Stimulated activated naive CD4-positive, alpha-beta T cell treated with Interleukin-2 at 50 U/mL for 16 hours (primary cell): ENCODE measurements at places on chromosomes 6 and 20.

- no peak for DNase-seq
These were observed 38.4 kb downstream of the AKAP7 start for GRCh38 chr6:131173680-131174079.

DNA sequence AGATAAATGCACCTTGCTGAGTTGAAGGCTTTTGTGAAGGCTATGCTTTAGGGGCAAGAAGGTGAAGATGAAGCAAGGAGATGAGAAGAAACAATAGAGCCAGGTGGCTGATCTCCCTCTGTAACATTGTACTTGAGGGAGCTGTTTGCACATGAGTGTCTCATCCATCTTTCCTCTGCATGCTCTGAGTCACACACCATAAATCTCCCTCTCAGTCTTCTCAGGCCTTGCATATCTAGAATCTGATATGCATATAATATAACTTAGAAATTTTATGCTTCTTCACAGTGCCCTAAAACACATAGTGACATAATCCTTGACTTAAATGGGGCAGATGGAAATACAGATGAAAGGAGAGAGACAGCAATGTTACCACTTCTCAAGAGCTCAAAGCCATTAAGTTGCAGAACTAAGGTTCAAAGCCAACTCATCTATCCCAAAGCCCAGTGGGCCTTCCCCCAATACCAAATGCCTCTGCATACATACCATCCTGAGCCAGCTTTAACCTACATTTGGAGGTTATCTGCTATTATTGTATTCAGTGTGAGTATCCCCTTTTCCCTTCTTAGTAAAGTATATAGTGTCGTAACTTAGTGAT is 62.4 kb upstream of the STXBP5 start:
- DNase-seq, result no peak

DNA sequence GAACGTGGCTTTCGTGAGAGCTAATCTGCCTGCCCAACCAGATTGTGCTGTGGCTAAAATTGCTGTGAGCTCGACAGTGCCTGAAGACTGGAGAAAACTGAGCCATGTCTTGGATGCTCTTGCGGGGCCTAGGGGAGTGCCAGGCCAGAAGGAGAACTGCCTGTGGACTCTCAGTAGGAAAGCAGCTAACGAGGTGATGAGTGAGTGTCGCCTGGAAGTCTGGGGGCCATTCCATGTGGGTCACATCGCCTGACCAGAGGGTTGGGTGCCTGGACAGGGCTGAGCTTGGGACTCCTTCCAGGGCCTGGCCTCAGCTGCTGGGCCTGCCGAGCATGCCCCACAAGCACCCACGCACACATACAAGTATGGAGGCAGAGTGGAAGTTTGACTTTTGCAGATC is 166.5 kb downstream of the VEGFA start:
- DNase-seq, result no peak

DNA sequence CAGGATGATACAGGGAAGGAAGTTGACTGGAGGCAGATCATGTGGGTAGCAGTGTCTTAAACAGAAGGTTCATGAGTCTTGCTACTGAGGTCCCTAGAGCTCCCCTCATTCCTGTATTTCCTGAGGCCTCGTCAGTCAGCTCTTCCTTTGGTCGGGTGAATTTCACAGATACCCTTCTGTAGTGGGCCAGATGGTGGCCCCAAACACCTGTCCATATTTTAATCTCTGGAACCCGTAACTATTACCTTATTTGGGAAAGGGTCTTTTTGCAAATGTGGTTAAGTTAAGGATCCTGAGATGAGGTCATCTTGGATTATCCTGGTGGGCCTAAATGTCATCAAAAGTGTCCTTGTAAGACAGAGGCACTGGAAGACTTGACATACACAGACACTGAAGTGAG is 9.6 kb downstream of the KCNS1 start:
- DNase-seq, result no peak

DNA sequence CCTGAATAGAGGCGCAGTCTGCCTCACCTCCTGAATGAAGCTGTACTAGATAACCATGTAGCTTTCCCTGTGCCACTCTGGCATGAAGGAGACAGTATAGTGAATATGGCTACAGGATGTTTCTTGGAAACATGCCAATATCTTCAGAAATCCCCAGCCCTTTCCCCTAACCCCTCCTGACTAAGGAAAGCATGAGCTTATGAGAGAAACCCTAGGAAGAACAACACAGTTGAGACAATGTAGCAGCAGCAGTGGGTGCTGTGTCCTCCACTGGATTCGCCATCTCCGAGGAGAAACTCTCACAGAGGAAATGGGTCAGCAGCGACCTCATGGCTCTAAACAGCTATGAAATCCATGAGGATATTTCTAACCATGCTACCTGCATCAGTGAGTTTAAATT is 6.7 kb downstream of the HLA-DQA1 start:
- no peak for DNase-seq

DNA sequence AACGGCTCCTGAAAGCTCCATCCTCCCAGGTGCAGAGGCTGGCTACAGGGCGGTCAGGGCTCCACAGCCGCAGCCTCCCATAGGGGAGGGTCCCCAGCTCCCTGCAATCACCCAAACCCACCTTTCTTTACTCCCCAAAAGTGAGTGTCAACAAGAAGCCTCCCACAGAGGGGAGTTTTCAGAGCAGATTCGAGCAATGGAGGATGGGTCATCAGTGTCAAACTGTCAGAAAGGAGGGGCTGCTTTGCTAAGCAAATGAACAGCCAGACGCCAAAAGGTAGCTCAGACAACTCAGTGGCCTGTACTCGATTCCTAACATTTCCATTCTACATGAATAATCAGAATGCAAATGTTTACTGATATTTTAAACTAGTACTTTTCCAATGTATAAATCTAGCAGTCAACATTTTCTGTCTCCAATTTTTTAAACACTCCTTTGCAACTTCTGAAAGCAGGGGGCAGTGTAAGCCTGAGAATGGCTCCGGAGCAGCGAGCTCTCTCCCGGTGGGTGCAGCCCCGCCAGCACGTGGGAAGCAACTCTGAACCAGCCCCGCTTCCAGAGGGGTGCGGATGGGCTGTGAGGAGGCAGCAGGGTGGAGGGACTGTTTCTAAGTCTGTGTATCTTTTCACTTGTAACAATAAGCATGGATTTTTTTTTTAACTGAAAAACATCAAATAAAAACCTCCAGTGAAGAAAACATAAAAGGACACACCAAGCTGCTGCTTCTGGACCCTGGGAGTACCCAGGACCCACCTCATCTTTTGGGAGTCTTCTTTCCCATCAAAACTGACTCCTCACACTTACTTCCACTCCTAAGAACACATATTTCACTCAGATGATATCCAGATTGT is 54.9 kb downstream of the TAF4 start:
- DNase-seq, result peak; percentile 34

GRCh38 chr20:37095108-37095598 is 644 bp downstream of the RBL1 start:
- peak; percentile 33 for DNase-seq

GRCh38 chr20:53524589-53525312 is 68.9 kb downstream of the ZNF217 start:
- DNase-seq, result no peak

DNA sequence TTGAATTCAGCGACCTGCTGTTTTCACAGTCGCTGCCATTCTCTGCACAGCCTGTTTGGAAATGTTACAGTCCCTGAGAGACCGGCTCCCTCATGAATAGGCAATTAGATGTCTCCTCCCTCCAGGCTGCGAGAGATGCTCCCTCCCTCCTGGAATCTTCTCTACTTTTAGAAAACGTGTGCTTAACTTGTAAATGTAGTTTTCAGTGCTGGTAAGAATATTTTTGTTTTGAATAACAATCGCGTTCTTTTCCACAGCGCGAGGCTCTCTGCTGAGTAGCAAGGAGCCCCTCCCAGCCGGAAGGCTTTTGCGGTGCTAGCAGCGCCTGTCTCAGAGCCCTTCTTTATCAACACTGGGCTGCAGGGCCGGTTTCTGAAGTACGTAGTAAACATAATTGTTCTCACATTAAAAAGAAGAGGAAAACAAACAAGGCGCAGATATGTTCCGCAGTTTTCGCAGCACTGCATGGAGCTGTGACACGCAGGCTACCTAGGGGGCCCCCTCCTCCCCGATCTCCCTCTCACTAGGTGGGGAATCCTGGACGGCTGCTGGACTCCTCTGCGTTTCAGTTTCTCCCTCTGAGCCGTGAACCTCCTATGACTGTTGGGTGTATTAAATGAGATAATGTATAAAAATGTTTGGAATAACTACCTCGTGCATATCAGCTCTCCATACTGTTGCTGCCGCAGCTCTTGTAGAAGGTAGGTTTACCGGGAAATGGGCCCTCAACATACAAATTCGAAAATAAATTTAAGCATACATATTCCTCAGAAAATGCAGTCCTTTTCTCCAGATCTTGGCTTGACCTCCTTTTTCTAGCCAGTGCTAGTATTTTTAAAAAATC is 79.0 kb upstream of the SPACA1 start:
- no peak for DNase-seq

- no peak for DNase-seq
These were observed 656.7 kb downstream of the EPHA7 start for GRCh38 chr6:92762443-92763273.

DNA sequence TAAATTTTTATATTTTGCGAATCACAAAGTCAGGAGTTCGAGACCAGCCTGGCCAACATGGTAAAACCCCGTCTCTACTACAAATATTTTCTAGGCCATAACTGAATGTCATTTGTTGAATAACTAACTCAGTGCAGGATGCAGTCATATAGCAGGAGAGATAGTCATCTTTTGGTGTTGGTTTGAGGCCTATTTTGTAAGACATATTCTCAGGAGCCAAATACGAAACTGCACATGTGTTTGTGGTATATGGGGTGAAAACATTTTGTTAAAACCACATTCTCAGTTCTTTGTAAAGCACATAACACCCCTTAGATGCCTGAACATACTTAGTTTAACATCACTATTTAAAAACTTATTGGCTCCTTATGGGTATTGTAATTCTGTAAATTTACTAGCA is 4.7 kb upstream of the ENPP5 start:
- DNase-seq, result no peak

DNA sequence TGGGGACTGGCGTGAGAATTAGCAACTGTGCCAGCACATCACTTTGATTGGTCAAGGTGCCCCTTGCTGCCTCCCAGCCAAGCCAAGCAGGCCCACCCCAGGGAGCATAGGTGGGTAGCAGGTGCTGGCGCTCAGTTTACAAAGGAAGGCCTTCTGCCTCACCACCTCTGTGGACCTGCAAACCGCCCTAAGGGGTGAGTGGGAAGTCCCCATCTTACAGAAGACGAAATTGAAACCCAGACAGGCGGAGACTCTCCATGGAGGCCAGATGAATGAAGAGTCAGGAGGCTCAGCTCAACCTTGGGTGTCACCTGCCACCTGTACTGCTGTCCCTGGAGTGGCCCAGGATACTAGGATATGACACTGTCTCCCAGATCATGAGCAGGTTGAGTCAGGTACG is 21.5 kb upstream of the MAS1L start:
- DNase-seq, result no peak

- DNase-seq, result no peak
These were observed at the start of gene LHFPL5 for GRCh38 chr6:35804996-35805736. Gene LHFPL5 (plus strand): TSS chr6:35805352. CDS start chr6:35805671, 319 bp downstream.

DNA sequence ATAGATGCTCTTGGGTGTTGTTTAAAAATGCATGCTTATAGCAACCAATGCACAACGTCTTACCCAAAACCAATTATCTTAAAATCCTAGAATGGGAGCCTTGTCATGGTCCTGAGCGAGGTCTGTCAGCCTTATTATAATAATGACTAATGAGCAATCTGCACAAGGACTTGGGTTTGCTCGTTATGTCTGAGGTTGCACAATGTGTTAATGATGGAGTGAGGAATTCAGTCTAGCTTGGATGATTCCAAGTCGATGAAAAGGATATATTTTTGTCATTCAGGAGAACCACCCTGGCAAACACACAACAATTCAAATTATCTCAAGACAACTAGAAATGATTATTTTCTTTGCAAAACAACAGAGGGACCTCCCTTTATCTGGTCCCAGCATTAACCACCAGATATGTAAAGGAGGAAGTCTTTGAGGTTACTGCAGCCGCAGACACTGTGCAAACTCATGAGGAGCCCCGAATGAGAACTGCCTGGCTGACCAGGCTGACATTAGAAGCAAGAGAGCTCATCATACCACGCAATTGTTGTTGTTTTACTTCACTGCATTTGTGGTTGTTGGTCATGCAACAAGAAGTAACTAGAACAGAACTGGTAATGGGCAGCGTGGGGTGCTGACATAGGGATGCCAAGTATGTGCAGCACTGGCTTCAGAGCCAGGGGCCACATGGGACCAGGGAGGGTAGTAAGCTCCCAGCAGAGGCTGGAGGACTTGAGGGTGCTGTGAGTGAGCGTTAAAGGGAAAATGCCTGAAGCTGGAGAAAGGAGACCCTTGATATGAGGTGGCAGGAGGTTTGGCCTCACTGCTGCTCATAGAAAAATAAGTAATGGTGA is 488.3 kb downstream of the CDH26 start:
- DNase-seq, result no peak

DNA sequence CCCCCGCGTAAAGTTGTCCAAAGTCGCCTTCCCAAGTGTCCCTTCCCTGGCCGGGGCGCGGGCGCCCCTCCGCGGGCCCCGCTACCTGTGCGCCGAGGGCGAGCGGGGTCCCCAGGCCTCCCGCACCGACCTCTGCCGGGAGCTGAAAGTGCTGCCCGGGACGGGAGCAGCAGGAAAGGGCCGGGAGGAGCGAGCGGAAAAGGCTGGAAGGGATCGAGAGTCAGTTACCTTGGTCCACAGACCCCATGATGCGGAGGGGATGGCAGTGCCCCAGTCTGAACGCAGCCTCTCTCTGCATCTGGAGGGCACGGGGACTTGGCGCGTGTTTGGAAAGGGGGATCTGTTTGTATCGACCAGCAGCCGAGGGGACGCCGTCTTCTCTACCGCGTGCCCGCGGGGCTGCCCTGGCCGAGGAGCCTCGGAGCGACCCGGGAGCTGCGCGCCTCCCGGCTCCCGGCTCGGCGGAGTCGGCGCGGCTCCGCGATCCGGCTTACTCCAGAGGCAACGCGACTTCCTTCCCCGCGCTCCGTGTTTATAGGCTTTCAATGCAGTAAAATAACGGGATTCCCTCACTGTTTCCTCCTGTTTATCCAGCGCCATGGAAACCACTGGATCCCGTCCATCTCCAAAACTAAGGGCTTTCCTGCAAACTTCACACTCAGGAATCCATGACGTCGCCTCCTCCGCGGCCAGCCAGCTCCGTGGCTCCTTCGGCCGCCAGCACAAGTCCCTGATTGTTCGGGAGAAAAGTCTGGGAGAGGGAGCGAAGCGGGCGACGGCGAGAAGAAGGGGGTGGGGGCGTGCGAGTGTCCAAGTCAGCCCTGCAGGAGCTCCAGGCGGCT is 20.0 kb upstream of the NFATC2 start:
- peak; percentile 18 for DNase-seq

DNA sequence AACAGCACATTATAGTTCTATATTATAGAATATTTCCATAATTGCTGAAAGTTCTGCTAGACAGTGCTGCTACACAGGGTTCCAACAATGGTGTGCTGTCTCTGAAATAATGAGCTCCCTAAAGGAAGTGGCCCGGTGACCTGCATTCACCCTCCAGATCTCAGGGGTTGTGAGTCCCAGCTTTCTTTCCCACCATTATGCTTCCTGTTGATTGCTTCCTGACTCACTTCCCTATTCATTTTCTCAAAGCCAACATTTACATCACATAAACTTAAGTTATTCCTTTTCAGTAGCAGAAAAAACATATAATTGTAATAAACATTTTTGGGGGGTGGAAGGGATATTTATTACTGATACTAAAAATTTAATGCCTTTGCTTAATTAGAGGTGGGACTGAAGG is 12.9 kb upstream of the CCN6 start:
- no peak for DNase-seq

GRCh38 chr6:35919085-35919826 is 1.6 kb downstream of the SRPK1 start:
- DNase-seq, result no peak
